Right ventricle myocardium superior (tissue), 1 donor: ENCODE measurements at places on chromosomes 6 and 20. TPM values are rescaled to one million over a fixed set of nuclear protein-coding genes. Genes with fewer than 3 reads are reported as not detected.

NOTCH4 gene
- total RNA-seq = 22.4 TPM

DNA sequence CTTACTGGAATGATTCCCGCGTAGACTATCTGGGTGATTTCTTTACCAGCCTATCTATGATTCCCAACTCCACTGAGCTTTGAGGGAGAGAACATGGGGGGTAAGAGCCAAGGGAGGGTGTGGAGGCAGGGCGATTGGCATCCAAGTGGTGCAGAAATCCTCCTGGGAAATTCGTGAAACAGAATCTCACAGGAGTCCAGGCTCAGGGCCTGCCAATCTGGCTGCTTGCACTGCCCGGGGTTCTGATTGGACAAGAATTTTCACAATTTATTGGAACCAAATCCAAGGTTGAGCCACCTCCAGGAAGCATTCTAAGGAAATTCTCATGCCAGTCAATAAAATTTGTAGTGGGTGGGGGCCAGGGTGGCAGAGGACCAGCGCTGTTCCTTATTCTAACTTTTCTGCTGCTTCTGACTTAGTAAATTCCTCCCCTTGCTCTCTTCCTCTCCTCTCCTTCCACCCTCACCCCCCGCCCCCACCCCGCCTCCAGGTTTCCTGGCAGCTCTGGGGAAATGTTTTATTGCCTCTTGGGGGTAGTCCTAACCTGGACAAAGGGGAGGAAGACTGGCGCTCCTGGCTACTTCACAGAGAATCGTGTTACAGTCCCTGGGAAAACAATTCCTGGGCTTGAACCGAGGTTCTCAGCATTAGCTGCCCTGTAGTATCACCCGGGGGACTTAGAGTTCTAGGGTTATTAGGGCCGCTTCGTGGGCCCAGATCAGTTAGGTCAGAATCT lies 3.1 kb downstream of the BMP6 start:
- no peak for DNase-seq

DNA sequence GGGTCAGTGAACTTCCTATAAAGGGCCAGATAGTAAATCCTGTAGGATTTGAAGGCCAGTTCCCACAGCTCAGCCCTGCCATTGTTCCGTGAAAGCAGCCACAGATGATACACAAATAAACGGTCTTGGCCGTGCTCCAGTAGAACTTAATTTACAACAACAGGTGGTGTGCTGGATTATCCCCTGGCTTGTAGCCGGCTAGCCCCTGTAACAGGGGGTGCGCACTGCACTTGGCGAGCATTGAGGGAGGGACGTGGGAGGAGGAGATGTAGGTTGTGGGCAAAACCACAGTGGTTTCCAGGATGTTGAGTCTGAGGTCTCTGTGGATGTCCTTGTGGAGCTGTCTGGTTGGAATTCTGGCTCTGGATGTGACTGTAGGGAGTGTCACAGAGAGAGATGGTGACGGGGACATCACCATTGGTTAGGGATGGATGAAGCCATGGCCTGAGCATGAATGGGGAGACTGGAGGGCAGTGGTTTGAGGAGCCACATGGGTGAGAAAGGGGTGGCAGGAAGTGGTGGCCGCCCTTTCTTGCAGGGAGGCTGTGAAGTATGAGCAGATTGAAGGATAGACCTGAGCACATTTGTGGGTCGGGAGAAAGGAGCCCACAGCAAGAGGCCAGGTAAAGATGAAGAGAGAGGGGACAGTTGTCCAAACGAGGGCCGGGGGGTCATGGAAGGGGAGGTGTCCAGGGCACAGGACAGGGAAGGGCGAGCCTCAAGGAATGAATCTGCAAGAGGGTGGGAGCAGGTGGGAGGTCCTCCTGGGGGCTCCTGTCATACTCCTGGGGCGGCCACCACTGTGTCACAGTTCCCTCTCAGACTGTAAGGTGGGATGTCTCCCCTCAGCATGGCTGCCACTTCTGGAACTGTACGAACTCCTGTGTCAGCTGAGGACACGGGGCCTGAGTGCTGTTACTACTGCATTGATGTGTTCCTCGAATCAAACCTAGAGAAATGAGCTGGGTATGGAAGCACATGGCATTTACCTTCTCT lies 53.6 kb downstream of the CDH26 start:
- DNase-seq = no peak

KCNS1 gene
- not detected for total RNA-seq

- peak; percentile 10 for DNase-seq
Measured at GRCh38 chr20:50708845-50709635, 17.7 kb upstream of the RIPOR3 start.

DNA sequence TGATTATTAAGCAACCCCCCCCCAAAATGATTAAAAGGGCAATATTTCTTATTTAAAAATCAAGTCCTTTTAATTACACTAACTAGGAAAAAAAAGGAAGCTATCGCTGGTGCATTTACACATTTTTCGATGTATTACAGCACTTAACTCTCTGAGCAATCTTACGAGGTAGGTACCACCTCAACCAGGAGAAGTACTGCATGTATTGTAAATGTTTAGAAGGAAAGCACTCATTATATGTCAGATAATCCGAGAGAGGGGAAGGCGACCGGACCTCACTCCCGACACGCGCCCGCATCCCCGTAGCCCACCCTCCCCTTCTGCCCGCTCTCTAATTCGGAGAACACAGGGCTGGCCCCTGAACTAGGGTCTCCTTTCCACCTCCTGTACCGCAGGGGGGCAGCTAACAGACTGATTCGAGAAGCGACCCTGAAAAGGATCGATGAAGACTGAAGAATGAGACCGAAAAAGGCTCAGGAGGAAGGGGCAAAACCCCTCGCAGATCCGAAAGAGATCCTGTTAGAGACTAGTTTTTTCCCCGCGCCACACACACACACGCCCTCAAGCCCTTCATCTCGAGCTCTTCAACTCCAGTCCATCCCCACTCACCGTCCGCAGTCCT lies 337 bp downstream of the ESF1 start:
- DNase-seq = no peak

SSTR4 gene
- total RNA-seq = not detected

DNA sequence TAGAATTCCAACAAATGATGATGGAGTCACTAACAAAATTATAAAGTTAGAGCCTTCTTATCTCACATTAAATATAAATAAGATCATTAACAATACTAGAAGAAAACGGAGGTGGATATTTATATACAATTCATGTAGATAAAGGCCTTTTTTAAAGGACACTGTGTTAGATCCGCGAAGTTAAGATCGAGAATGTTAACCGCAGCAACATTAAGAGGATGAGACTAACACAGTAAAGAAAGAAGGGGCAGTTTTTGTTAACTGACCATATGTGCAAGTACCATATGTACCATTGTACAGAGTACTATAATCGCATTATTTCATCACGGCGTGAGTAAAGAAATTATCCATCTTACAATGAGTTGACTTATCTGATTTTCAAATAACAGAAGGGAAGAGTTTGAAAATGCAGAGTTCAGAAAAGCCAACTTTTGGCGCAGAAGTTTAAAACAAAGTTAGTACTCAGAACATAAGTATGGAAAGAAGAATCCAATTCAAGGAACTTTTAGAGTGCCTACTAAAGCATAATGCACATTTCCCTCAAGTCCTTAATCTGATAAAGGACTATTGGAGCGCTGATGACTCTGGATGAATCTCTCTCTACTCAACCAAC lies 1.4 kb downstream of the FBXL4 start:
- no peak for DNase-seq

GRCh38 chr20:38350879-38351775 lies 4.8 kb downstream of the LBP start:
- peak; percentile 80 for DNase-seq

- no peak for DNase-seq
Measured at GRCh38 chr6:129501740-129502660, 208.0 kb downstream of the ARHGAP18 start.

ZC2HC1B gene
- not detected for total RNA-seq

DNA sequence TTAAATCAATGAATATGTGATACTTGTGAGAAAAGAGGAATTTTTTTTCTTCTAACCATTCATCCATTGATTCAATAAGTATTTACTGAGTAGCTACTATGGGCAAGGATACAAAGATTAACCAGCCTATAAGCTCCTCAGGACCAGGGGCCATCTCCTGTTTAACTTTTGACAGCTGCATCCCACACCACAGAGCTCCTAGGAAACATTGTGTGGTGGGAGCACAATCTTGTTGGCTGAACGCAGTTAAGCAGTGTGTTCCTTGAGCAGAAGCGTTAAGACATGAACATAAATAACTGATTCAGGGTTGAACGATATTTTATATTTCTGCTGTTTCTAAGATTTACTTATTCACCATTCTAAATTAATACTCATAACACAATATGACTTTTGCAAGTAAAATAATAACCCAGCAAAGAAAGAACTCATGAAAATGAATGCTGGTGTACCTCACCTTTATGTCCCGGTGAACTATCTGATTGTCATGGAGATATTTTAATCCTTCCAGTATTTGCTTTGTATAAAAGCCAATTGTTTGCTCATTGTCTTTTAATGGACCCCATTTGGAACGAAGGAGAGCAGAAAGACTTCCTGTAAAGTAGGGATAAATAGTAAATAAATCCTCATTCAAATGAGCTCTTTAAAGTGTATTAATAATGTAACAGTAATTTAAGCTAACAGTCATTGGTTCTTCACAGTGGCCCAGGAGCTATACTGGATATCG lies 62.6 kb upstream of the MAP7 start:
- DNase-seq = no peak

GRCh38 chr6:150185732-150186117 lies 42.9 kb downstream of the PPP1R14C start:
- DNase-seq = no peak

- no peak for DNase-seq
Measured at GRCh38 chr6:903761-904160, 210.8 kb upstream of the EXOC2 start.

CAGE1 gene
- not detected for total RNA-seq
